Vagina (tissue), 2 donors: ENCODE measurements at places on chromosomes 1 and 21. TPM values are rescaled to one million over a fixed set of nuclear protein-coding genes. Genes with fewer than 3 reads are reported as not detected.

Gene KRTAP19-3
- not detected for total RNA-seq

Gene TNFRSF9
- not detected for total RNA-seq

Gene S100PBP
- total RNA-seq, result 19.6 TPM

Gene CD34
- total RNA-seq, result 57.5 TPM

Gene NRDC
- total RNA-seq, result 94.3 TPM

Gene UBIAD1
- total RNA-seq, result 8.6 TPM

Gene IVL
- total RNA-seq, result 169 TPM

Gene AHCYL1
- 75.6 TPM for total RNA-seq

Gene AADACL3
- not detected for total RNA-seq

Gene NCF2
- total RNA-seq, result 12.5 TPM

DNA sequence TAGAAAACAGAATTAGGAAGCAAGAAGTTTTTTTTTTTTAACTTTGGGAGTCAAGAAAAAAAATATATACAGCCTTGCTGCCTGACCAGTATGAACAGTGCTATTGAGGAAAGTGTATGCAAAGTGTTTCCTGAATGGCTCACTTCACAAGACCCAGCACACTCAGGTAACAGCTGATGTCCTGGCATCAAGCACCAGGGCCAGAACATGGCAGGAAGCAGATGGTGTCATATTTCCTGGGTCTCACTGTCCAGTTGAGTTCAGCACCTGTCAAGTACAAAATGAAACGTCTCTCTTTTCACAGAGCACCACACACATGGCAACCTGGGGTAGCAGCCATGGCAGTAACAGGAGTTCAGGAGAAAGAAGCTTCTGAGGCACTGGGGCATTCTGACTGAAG lies 372.3 kb downstream of the TTLL7 start:
- DNase-seq, result no peak

DNA sequence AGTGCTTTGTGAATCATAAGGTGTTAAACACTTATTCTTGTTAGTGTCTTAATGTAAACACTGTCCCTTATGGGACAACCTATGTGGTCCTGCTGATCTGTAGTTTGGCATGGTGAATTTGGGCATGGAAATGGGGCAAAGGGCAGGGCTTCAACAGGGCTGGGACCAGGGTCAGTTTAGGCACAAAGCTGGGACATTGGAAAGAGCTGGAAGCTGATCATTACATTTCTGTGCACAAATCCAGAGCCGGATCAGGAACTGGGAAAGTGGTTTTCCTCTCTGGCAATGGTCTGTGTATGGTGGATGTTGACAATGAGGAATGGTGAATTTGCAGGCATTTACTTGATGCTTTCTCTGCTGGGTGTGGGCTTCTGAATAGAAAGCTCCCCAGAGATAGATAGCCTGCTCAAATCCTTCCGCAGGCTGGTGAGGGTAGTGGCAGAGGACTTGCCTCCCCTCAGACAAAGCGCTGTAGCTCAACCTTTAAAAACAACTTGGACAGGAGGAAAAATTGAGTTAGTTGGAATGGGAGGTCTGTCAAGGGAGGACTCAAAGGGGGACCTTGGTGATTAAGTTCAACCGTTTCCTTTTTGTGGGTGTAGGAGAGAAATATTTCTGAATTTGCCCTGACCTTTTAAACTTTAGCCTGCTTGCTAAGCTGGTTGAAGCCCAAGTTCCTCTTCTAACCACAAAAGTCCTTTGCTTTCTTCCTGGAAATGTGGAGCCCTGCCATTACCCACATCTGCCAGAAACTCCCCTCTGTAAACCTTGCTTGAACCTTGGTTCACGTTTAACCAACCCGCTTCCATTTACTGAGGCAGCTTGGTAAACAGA lies 35.3 kb downstream of the HLX start:
- no peak for DNase-seq

DNA sequence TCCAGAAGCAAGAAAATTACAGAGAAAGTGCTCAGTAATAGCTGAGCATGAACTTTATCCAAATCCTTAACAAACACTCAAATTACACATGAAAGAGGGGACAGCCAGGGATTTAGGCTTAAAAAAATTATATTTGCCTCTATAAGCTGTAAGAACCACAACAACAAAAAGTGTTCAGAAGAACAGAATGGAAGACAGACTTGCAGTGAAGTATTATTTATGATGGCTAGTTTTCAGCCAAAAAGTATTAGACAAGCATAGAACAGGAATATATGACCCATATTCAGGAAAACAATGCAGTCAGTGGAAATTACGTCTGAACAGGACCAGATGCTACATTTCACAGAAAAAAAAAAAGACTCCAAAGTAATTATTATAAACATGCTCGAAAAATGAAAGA lies 1246.3 kb downstream of the NCAM2 start:
- no peak for DNase-seq

DNA sequence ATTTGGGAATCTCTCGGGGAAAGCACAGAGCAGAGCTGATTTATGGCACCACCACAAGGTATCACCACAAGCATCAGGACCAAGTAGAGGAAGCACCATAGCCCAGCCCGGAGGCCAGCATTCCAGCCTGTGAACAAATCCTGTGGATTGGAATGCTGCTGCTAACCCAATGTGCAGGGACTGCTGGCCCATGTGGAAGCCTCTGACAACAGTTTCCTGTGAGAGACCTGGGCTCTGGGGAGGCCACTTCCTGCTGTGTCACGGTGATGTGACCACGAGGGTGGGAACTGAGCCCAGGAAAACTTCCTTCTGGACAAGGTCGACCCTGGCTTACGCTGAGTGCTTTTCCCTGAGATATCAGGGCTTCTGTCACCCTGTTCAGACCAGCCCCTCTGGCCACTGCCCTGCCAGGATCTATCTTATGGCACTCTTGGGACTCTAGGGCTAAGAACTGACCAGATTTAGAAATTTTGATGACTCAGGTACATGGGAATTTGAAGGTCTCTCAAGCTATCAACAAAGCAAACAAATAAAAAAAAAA lies 88.3 kb upstream of the NGF start:
- no peak for DNase-seq

DNA sequence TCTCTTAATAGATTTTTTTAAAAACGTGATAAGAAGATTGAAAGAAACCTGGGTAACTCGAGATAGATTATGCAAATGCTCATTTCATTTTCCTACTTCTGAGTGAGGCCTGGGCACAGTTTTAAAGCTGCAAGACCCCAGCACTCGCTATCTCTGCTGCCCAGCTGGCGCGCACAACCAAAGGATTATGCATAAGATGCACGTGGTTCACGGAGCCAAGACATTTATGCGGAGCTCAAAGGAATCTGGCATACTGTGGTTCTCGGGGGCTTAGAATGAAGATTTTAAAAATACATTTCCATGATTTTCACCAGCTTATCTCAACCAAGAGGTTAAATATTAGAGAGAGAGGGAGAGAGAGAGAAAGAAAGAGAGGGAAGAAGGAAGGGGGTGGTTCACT lies 210.9 kb downstream of the DSCAM start:
- DNase-seq, result no peak

DNA sequence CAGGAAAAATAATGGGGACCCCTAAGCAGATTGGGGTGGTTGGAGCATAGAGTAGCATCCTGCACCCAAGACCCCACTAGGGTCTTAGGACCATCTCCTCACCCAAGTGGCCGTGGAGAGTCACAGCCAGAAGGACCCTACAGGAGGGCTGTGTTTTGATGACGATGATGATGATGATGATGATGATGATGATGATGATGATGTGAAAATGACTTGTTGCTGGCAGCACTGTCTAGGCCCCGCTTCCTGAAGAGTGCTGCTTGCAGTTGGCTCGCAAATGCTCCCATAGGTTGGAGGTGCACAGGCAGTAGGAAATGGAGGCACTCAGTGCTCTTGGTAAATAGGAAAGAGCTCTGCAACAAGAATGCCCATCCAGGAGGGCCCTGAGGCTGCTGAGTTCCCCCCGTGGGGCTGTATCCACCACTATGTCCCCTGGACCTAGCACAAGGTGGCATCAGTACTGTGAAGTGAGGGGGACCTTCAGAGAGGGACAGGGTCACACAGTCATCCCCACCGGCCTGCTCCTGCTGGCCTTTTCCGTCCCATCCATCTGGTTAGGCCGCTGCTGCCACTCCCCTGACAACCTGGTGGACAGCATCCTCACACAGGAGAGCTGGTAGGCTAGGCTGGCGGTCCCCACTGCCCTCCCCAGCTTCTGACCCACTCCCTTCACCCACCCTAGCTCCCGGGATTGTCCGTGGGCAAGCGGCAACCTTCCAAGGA lies 139.6 kb downstream of the FOXD2 start:
- no peak for DNase-seq

DNA sequence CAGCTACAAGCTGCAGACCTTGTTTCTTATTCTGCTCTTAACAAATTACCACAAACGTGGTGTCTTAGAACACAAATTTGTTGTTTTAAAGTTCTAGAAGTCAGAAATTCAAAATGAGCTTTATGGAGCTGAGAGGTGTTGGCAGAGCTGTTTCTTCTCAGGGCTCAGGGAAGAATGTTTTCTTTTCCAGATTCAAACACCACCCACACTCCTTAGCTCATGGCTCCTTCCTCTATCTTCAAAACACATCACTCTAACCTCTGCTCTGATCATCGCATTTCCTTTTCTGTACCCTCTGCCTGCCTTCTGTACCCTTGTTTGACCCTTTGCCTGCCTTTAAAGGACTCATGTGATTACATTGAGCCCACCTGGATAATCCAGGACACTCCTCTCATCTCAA lies 26.9 kb upstream of the ITLN1 start:
- DNase-seq, result no peak

- no peak for DNase-seq
These were observed 130.7 kb downstream of the GIPC2 start for GRCh38 chr1:78176448-78176847.

- DNase-seq, result no peak
These were observed 130.7 kb upstream of the DMRTA2 start for GRCh38 chr1:50553921-50554320.

- no peak for DNase-seq
These were observed 635.7 kb downstream of the KIF26B start for GRCh38 chr1:245790441-245790840.

DNA sequence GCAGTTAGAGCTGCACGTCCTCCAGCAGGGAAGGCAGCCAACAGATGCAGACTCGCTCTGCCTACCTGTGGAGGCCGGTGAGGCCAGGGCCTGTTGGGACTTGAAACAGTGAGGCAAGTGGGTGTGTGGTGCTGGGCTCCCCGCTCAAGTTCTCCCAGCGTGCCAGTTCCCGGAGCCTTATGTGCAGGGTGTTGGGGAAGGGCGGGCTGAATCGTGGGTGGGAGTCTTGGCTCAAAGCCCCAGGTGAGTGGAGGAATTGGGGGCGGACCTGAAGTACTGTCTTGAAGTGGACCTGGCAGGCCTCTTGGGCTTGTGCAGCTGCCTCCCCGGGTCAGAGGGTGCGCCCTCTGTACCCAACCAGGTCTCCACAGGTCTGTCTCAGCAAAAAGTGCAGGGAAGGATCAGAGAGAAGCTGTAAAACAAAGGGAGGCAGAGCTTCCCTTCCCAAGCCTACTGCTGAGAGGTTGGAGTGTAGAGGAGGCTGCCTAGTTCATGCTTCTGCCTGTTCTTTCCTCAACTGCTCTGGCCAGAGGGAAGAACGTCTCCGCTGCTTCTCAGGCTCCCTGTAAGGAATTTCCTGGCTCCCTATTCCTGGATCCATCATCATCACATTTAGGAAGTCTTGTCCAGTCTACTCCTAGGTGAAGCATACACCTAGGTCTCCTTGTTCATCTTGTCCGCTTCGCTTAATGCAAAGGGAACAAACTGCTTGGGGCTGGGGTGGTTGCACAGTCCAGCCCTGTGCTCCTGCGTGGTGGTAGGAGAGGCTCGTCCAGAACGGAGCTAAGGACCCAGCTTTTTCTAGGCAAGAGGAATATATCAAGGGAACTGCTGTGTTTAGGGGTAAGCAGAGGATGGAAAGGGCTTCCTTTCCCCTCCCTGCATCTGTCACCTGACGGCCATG lies 14.9 kb downstream of the UTP11 start:
- DNase-seq, result no peak

GRCh38 chr1:215082532-215083382 lies at the start of gene KCNK2:
Gene KCNK2, plus strand, starts transcription at chr1:215082737. Its CDS starts 649 bp downstream, at chr1:215083386.
- no peak for DNase-seq

DNA sequence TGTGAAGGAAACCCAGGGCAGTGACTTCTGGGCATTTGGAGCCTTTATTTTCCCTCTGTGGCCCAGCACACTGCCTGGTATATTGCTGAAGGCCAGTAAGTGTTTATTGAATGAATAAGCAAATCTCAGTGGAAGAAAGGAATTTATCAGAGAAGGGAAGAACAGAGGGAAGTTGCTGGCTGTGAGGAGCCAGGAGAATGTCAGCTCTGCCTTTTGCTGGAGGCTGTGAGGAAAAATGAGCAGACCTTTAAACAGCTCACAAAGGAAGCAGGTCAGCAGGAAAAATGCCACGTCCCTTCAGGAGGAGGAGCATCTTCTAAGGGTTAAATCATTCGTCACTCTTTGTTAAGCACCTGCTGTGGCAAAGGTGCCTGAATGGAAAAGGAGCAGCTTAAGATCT lies 75.9 kb downstream of the GIPC2 start:
- DNase-seq, result no peak

DNA sequence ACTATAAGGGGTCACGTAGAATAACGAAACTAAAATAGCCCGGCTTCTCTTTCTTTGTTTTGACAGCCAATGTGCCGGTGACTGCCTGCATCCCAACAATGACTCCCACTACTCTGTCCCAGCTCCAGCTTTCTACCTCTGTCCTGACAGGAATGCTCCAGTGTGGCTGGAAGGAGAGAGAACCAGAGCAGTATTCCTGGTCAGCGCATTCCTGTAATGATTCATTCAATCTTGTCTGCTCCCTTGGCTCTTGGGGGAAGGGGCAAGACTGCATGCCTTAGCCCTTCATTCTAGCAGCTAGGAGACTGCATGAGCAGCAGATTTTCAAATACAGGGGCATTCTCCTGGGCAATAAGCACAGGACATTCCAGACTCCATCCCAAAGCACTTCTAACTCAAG lies 132.1 kb upstream of the PRMT6 start:
- no peak for DNase-seq

DNA sequence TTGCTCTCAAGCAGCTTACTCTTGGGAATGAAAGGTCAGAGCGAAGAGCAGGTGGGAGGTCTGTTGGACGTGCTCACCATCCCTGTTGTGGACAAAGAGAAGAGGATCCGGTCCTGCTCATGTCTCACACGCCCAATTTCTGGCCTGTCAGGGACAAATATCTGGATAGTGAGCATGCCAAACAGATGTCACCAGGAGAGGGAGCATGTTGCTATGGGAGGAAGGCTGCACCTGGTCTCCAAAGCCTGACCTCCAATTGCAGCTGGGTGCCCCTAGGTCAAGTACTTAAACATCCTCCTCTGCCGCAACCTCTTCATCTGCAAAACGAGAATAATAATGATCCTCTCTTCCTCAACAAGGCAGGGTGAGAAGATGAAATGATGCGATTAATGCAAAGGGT lies 53.4 kb downstream of the DMRTA2 start:
- no peak for DNase-seq

- DNase-seq, result no peak
These were observed 40.4 kb downstream of the CASZ1 start for GRCh38 chr1:10755970-10756521.

DNA sequence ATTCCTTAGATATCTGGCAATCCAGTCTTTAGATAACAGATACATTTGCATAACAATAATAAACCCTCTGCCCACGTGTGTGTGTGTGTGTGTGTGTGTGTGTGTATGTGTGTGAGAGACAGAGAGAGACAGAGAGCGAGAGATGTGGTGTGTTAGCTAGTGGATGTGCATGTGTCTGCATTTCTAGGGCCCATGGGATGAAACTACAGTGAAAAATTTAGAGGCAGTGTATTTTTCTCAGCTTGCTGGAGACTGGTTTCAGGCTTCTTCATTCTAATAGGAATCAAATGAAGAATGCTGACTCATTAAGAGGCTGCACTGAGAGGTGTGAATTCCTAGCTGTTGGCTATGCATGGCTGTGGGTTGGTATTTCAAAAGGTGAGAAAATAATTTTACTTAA lies 303.2 kb downstream of the LMX1A start:
- no peak for DNase-seq
